ENCODE measurements at places on chromosomes 1 and 21.
A peak's percentile ranks its signal among the peaks of the same experiment; 100 is the strongest.

DNA sequence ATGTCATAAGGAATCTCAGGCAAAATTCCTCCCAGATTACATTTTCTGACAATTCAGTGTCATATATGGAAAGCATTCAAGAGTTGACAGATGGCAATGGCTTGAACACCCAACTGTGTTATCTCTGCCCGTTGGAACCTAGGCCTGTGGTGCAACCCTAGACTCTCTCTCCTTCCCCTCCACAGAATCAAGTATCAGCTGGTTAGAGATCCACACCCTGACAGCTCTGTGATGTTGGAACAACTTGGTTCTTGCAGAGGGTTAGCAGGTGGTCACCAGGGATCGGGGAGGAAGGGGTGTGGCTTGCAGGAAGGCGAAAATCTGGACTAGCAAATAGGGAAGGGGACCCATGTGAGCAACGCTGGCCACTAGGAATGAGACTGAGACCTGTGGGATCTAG lies 26.3 kb downstream of the PCSK9 start:
- DNase-seq = no peak

- DNase-seq = peak; percentile 65
These were observed 26.5 kb downstream of the CDCP2 start for GRCh38 chr1:54126271-54126815.

DNA sequence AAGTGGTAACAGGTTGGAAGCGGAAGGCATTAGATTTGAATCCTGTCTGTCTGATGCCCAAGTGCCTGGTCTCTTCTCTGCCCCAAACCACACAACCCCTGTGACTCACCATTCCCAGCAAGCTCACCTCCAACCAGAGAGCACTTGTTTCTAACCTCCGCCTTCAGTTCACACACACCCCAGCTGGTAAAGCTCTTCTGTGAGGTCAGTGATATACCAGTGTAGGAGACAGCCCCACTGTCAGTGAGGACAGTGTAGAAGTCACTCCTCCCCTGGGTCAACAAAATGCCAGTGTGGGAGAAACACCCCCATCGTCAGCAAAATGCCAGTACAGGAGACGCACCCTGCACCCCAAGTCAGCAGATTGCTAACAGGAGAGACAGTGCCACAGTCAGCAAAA lies 2.6 kb downstream of the RIMS3 start:
- DNase-seq = peak; percentile 42

DNA sequence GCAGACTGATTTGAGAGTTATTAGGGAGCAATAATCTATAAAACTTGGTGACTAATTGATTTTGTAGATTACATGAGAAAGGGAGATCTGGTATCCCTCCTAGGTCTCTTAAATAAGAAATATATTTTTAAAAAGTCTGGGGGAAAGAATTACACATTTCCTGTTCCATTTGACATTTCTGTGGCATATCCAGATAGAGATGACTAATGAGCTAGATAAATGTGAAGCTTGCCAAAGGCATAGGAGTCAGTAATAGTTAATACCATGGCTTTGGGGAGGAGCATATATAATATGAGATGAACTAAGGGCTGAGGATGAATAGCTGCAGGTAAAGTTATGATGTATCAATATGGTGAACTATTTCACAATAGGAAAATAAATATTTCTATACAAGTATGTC lies 663.7 kb downstream of the PTPRC start:
- no peak for DNase-seq

GRCh38 chr1:24514946-24515345 lies 12.3 kb downstream of the RCAN3 start:
- no peak for DNase-seq

DNA sequence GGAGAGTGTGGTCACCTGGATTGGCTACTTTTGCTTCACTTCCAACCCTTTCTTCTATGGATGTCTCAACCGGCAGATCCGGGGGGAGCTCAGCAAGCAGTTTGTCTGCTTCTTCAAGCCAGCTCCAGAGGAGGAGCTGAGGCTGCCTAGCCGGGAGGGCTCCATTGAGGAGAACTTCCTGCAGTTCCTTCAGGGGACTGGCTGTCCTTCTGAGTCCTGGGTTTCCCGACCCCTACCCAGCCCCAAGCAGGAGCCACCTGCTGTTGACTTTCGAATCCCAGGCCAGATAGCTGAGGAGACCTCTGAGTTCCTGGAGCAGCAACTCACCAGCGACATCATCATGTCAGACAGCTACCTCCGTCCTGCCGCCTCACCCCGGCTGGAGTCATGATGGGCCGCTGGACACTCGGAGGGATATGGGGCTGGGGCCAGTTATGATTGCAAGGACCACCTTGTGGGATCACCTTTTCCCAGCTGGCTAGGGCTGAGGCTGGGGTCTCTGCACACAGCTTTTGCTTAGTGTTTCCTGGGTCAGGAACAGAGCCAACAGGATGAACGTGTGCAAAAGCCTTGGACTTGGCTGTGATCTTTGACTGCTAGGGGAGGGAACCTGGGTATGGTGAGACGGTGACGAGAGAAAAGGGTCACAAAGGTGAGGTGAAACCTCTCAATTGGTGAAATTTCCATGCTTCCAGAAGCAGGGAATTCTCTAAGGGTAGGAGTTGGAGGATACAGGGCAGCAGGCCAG lies 4.3 kb upstream of the GNAI3 start:
- DNase-seq = no peak

- DNase-seq = peak; percentile 99
These were observed 68.5 kb downstream of the DYRK1A start for GRCh38 chr21:37435120-37435519.

DNA sequence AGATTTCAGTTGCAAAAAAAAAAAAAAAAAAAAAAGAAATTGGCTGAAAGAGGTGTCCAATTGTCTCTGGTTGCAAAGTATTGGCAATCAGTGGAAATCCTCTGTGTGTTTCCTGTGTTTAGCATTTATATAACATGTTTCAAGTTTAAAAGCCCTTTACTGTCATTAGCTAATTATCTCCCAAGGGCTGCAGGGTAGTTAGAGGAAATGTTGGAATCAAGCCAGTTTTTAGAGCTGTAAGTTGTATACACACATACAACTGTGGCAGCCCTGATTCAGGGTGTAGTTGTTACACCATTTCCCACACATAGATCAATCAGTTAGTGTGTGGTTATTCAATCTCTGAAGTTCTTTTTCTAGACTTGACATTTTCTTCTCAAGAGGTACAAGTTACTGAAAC lies 8.9 kb upstream of the ZNF326 start:
- DNase-seq = no peak

DNA sequence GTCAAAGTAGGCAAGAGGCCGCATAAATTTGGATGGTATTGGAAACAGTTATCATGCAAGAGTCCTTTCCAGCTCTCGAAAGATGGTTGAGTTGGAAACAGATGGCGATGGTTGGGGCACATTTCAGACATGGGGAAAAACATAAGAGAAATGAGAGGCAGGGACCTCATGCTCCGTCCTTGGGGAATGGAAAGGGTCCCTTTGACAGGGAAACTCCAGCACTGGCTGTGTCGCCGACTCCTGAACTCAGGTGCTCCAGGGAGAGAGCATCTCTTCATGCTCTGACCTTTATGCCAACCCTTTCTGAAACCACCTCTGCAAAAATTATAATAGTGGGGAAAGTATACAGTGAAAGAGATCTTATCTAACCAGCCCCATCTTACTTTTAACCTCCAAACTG lies 36.8 kb upstream of the COL6A2 start:
- no peak for DNase-seq

GRCh38 chr1:53644496-53644895 lies 94.5 kb downstream of the GLIS1 start:
- no peak for DNase-seq

- DNase-seq = peak; percentile 1
These were observed 777.8 kb upstream of the BRINP3 start for GRCh38 chr1:191255354-191256054.

DNA sequence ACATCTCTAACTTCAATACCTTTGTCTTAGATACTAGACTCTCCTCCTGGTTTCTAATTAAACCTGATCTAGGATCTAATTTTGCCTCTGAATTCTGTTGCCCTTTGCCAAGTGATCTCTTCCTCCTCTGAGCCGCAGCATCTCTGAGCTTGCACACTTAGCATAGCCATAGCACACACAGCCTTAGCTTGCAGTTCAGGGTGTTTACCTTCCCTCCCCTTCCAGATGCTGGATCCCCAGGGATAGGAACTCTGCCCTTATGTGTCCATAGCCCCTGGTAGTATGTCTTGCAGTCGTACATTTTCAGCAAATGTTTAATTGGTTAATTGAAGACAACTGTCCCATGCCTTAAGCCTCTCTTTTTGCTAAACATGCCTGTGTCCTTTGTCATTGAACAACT lies 30.3 kb downstream of the SELL start:
- DNase-seq = no peak

GRCh38 chr1:60279798-60280197 lies 206.2 kb upstream of the C1orf87 start:
- DNase-seq = peak; percentile 70

DNA sequence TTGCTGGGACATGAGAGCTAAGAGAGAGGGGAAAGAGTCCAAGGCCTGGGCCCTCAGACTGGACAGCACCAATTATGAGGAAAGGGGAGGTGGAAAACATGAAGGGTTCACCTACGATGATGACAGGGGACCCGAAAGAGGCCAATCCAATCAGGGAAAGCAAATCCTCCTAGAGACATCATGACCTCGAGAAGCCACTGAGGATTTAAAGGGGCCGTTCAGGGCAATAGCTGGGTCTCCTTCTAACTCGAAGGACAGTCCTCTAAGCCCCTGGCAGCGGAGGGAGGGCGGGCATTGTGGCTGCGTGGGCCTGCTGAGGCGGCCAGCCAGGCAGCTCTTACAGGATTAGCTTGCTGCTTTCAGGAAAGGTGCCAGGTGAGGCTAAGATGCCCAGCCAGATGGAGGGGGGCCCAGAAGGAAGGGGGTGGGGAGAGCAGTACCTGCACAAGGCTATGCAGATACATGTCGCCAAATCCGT lies 7.4 kb downstream of the MEF2D start:
- DNase-seq = no peak

- no peak for DNase-seq
These were observed 401.5 kb downstream of the NPHP4 start for GRCh38 chr1:5590717-5591116.

- peak; percentile 25 for DNase-seq
These were observed 12.2 kb upstream of the ACADM start for GRCh38 chr1:75712306-75712705.

DNA sequence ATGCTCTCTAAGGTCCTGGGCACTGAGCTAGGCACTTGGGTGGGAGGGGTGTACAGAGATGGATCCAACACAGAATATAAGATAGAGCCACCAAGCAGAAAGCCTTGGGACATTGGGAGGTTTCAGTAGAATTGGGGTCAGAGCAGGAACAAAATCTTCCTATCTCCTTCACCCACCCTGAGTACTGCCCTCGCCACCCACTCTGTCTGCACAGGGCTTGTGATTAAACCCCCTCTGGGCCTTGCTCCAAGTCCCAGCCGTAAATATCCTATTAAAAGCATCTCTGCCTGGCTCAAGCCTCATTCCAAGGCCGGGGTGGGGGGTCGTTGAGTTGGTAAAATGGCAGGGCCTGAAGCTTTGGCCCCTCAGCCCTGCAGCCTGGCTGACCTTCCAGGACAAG lies 166.7 kb downstream of the GRIK3 start:
- no peak for DNase-seq

- no peak for DNase-seq
These were observed 14.4 kb upstream of the ENAH start for GRCh38 chr1:225667362-225667761.

- DNase-seq = peak; percentile 73
These were observed 23.0 kb upstream of the ZBTB40 start for GRCh38 chr1:22428672-22429071.

GRCh38 chr1:245599371-245600174 lies 444.8 kb downstream of the KIF26B start:
- DNase-seq = peak; percentile 99

- DNase-seq = peak; percentile 95
These were observed 20.1 kb downstream of the UBE2U start for GRCh38 chr1:64223329-64224151.

- DNase-seq = no peak
These were observed 345.3 kb upstream of the ADGRL2 start for GRCh38 chr1:81455481-81455880.

DNA sequence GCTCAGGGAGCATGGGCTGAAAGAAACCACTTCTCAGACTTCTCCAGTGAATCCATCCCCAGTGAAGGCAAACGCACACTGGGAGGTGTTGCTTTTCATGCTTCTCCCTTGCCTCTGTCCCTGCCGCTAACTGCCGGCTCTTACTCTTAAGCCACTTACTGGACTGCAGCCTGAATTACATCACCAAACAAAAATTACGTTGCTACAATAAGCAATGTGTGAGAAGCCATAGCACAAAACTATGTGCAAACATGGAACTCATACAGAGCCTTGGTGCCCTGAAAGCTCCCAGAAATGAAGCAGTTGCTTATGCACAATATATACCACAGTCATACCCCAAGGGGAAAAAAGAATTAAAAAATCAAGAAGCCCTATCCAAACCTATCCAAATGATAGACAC lies 375.2 kb downstream of the KCNH1 start:
- DNase-seq = no peak

DNA sequence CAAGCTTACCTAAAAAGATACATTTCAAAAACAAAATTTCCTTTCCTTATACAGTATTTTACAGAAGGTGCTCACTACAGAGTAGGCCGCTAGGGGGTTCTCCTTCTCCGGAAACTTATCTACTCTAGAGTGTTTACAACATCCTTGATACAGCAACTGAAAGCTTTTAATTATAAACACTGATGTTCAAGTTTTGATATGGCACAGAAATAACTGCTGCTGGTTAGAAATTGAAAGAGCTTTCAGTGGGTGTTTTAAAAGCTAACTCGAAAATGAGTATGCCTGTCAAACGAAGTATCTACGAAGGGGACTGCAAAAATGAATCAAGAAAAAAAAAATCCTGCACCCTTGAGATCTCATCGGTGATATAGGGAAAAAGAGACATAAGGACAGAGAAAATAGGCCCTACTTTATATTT lies 1.0 kb downstream of the YOD1 start:
- peak; percentile 62 for DNase-seq

- DNase-seq = no peak
These were observed 10.4 kb upstream of the SGIP1 start for GRCh38 chr1:66523562-66523961.

DNA sequence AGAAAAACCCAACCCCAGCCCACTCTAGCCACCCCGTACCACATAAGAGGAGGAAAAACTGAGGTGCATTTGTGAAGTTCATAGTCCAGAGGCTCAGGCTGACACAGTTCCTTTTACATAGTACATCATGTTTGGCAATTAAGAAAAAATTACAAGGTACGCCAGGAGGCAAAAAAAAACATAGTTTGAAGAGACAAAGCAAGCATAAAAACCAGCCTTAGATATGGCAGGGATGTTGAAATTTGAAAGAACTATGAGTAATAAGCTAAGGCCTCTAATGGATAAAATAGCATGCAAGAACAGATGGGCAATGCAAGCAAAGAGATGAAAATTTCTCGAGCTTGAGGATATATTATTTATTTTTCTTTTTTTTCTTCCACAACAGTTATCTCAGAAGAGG lies 31.9 kb downstream of the MIXL1 start:
- DNase-seq = peak; percentile 15

DNA sequence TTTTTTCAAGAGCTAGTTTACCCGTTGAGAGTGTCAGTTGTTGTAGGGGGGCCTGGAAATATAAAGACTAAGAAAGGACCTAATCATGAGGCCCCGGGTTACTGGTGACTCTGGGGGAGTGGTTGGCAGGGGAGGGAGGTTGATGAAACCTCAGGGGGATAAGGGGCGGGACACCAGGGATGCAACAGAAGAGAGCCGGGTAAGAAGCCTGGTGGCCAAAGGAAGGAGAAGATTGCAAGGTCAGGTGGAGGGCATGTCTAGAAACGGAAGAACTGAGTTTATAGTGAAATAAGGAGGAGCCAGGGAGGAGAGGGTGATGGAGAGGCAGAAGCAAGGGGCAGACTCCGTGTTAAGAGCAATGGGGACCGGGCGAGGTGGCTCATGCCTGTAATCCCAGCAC lies 12.5 kb upstream of the SPOCD1 start:
- no peak for DNase-seq

GRCh38 chr1:185843297-185843869 lies 109.2 kb downstream of the HMCN1 start:
- DNase-seq = peak; percentile 36
